ENCODE measurements at places on chromosomes 7 and 10. TPM values are rescaled to one million over a fixed set of nuclear protein-coding genes. Genes with fewer than 3 reads are reported as not detected.
A peak's percentile ranks its signal among the peaks of the same experiment; 100 is the strongest.

POM121 gene
- 13.1 TPM for total RNA-seq

KIAA1549 gene
- 8.2 TPM for total RNA-seq

DNA sequence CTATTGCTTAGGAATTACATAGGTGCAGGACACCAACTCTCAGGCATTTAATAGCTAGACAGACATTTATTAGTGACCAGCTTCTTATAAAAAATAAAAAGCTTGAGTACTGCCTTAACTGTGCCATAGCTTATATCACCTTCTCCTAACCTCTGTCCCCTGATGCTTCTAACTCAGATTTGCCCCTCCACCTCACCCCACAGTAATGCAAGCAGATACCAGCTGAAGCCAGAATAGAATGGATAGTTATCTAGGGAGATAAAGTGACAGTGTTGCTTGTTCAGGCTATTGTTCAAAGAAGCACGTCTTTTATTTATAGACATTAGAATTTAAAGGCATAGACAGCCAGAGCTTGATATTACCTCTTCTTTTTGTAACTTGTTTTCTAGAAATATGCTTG, 99.6 kb upstream of the GLCCI1 start:
- no peak for DNase-seq

- no peak for DNase-seq
Measured at GRCh38 chr10:130407052-130407451, 270.9 kb downstream of the GLRX3 start.

DNA sequence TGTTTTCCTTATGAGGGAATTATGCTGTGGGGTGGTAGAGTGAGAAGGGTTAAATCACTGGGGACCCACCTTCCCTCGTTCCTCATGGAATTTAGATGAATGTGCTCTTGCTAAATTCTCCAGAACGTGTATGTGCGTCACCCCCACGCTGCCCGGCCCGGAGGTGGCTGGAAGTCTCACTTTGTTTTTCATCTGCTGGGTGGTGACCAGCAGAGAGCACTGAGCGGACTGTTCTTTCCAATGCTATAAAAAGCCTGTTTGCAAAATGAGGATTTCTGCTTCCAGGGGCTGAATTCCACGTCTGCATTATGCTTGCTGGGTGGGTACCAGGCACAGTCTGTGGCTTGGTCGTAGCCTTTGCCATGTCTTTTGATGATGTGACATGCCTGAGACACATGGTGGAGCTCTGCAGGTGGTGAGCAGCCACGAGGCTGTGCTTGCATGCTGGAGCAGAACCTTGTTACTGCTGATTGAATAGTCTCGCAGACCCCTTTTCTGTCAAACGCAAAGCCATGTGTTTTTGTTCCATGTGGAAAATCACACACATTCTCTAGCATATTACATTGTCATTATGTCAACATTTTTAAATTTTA, 31.9 kb upstream of the INSYN2A start:
- DNase-seq: no peak

GRCh38 chr7:141708351-141708750, at the start of gene WEE2:
Gene WEE2 (plus strand): TSS chr7:141708353. CDS start chr7:141708759, 406 bp downstream.
- DNase-seq: no peak

DNA sequence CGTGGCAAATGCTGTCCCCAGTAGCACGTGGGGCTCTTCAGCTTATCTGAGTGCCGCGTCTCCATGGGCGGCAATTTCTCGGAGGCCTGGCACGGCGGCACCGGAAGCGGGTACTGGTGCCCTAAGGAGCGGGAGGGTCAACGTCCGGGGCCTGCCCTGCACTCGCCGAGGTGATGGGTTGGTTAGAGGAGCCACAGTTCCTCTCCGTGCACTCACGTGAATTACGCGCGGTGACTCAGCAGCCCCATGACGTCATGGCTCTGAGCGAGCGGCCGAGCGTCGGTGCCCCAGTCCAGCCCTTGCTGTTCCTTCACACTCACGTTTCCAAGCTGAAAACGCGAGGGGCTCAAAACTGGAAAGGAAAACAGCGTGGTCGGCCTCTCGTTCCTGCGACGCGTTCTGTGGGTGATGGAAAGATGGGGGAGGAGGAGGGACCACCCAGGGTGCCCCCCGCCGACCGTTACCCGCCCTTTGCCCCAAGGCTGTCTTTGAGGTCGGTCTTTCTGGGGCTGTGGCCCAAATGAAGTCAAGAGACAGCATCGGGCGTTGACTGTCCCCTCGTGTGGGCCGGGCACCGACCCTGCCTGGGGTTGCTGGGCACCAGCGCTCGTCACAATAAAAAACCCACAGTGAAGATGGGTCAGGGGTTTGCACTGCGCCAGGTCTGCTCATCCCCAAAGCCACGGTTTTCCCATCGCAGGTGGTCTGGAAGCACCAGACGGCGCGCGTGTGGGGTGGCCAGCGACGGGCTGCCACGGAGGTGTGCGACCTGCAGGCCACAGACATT, 70.4 kb upstream of the CFAP46 start:
- DNase-seq: no peak

DNA sequence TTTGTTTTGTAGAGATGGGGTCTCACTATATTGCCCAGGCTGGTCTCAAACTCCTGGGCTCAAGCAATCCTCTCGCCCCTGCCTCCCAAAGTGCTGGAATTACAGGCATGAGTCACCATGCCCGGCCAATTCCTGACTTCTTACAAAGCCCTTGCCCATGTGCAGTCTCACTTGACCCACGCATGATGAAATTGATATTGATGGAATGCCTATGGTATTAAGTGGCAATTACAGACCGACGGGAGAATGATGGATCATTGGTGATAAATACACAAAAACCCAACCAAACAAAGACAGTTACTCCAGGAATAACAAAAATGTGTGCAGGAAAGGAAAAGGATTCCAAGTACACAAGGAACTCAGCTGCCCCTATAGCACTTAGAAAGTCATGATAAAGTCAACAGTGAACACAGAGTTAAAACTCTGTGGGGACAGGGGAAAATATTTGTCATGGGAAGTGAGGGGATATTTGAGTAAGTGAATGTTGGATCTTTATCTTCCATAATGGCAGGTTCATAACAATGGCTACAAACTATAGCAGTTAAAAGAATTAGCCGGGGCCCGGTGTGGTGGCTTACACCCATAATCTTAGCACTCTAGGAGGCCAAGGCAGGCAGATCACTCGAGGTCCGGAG, 21.6 kb downstream of the HIP1 start:
- DNase-seq: peak; percentile 66

Measured in PC-3 (cell line).